ENCODE measurements at places on chromosomes 16 and 17. TPM values are rescaled to one million over a fixed set of nuclear protein-coding genes. Genes with fewer than 3 reads are reported as not detected.

DNA sequence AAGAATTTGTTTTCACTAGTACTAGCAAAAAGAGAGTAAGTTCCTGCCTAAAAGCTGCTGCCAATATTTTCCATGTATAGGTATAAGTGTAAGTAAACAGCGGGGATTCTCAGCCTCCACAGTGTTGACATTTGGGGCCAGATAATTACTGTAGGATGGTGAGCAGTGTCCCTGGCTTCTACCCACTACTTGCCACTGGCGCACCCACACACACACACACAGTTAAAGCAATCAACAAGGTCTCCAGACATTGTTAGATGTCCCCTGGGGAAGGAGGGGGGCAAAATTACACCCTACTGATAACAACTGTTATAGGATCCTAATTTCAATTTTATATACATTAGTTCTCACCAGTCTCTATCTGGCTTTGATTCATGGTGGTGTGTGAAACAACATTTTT, 417.0 kb upstream of the PSMD7 start:
- no peak for DNase-seq

- DNase-seq: no peak
Observed at GRCh38 chr17:63819585-63820537, 7.4 kb upstream of the PSMC5 start.

DNA sequence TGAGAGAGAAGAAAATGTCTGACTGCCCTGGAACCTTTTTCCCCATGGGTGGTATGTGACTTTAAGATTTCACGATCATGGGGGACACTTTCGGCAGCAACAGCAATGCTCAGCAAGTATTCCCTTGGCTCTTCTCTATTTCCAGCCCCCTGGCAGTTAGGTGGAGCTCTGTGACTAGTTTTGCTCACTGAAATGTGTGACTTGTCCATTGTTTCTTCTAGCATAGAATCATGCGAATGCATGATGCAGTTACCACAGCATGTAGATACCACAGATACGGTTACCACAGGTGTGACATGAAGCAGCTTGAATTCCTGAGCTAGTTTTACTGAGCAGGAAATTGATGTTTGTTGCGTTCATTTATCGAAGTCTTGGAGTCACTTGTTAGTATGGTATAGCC, 1034.5 kb upstream of the EEF2KMT start:
- peak; percentile 39 for DNase-seq

GRCh38 chr17:59439741-59440211, 108.3 kb downstream of the YPEL2 start:
- DNase-seq: no peak

DNA sequence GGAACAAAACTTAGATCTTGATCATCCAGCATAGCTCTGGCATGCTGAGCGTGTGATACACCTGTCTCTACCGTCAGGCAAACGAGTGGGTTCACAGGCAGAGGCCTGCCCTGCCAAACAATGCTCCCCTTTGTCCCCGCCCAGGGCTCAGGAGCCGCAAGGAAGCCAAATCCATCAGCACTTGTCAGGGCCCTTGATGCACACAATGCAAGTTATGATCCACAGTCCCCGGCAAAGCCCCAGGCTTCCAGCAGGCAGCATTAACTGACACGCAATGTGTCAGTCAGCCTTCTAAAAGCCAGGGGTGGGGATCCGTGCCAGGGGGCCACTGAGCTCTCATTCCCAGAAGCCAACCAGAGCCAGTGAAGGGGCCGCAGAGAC, 460.9 kb downstream of the SLC39A11 start:
- no peak for DNase-seq

Gene EPX
- not detected for total RNA-seq

DNA sequence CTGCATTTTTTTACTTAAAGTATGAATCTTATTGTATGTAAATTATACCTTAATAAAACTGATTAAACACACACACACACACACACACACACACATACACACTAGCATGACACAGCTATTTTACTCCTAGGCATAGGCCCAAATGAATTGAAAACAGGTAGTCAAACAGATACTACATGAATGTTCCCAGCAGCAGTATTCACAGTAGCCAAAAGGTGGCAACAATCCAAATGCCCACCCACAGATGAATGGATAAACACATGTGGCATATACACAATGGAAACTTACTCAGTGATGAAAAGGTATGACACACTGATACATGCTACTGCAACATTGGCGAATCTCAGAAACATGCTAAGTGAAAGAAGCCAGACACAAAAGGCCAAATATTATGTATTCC, 223.5 kb downstream of the CYB561 start:
- DNase-seq: peak; percentile 8

DNA sequence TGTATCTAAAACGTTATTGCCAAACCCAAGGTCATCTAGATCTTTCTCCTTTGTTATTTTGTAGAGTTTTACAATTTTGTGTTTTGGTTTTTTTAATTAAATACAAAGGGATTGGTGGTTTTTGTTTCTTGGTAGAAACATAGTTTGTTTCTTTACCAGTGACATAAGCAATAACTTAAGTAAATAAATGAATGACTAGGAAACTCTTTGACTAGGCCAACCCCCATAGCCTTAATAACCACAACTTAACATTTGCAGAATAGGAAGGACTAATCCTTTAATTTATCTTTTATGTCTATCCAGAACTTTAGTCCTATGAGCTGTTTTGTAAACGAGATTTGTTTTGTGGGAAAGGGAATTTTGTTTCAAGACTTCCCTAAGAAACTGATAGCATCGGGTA, 162.5 kb downstream of the PRKCA start:
- no peak for DNase-seq

Gene KRTAP1-5
- not detected for total RNA-seq

- no peak for DNase-seq
Observed at GRCh38 chr16:3865241-3865640, 15.3 kb downstream of the CREBBP start.

- no peak for DNase-seq
Observed at GRCh38 chr16:53964145-53964790, 260.3 kb downstream of the FTO start.

GRCh38 chr16:54107583-54108202, 178.9 kb downstream of the IRX3 start:
- DNase-seq: no peak

DNA sequence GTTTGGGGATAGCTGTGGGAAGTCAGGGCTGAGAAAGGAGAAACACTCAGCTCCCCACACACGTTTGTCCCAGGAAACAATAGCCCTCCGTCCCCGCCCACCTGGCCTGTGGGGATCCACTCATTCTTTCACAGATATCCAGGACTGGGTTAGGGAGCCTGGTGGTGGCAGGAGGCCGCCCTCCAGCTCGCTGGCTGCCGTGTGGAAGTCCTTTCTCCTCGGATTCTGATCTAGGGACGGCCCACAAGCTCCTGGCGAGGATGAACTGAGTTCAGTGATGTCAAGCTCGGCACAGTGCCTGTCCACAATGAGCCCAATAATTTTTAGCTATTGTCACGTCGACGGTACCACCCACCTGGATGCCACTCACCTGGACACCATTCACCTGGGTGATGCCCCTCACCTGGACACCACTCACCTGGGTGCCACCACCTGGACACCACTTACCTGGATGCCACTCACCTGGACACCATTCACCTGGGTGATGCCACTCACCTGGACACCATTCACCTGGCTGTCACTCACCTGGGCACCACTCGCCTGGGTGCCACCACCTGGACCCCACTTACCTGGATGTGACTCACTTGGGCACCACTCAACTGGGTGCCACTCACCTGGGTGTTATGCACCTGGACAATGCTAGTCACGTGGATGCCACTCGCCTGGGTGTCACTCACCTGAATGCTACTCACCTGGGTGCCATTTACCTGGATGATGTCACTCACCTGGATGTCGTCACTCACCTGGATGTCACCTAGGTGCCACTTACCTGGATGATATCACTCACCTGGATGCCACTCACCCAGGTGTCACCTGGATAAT, 172.5 kb upstream of the FOXF1 start:
- DNase-seq: no peak
